Suprapubic skin (tissue), 4 donors: ENCODE measurements at places on chromosomes 13 and 19.

GRCh38 chr19:43759515-43759914 is 4.8 kb upstream of the SMG9 start:
- DNase-seq: no peak

GRCh38 chr13:67880916-67881315 is 650.8 kb upstream of the PCDH9 start:
- no peak for DNase-seq

GRCh38 chr13:113417008-113417751 is 36.1 kb downstream of the ADPRHL1 start:
- no peak for DNase-seq

DNA sequence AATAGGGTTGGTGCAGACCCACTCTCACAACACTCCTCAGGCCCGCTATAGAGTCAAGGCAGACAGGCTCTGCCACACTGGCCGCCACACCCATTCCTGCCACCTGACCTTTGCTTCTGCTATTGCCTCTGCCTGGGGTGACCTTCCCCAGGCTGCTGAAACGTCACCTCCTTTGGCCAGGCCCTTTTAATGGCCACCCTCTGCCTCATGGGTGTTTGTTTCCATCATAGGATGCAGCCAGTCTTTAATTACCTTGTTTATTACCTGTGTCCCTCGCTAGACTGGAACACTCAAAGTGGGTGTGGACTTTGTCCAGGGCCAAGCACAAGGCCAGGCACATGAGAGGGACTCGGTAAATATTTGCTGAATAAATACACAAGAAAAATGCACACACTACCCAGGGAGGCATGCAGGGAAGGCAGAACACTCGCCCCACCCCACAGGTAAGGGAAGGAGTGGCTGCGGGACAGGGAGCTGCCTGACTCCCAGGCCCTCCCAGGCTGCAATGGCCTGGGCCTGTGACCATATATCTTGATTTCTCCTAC is 3.2 kb downstream of the LSM4 start:
- no peak for DNase-seq

GRCh38 chr13:112133499-112134390 is 66.8 kb downstream of the SOX1 start:
- no peak for DNase-seq

DNA sequence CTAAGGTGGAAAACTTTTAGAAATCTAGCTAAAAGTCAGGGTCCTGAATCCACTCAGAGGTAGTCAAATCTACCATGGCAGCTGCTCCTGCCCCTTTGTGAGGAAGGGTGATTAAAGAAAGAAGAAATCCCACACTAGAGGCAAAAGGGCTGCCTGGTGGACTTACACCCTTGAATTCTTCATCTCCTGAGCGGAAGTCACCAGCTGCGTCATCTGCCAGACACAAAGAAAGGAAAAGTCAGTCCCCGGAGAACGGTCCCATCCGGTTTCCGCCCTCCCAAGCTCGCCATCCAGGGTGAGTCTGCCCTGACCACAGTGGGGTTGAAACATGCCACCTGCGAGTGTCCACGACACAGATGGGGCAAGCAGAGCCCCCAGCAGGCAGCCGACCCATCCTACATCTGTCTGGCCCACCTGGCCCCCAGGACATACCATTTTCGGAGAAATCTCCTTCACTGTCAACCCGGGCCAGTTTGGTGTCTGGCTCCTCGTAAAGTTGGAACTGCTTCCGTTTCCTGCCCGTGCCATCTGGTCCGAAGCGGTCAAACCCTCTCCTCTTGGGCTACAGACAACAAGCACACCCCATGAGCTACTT is 7.7 kb downstream of the AKAP8 start:
- no peak for DNase-seq

DNA sequence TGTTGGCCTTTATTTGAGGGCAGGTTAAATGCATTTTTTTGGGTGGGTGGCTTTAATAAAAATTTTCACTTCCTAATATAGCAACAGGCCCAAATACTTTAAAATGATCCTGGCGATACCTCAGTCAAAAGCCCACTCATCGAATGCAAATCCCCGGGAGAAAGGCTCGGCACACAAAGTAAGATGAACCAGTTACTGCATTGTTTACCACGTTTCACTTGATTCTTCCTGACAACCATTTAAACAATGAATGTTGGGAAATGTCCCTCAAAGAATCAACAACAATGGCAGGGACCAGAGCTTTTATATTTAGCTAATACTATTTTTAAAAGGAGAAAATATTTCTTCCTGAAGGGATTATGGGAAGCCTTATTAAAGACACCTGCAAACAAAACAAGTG is 187.7 kb downstream of the ABCC4 start:
- no peak for DNase-seq

- DNase-seq: no peak
Measured at GRCh38 chr13:111900390-111901131, 166.4 kb upstream of the SOX1 start.

DNA sequence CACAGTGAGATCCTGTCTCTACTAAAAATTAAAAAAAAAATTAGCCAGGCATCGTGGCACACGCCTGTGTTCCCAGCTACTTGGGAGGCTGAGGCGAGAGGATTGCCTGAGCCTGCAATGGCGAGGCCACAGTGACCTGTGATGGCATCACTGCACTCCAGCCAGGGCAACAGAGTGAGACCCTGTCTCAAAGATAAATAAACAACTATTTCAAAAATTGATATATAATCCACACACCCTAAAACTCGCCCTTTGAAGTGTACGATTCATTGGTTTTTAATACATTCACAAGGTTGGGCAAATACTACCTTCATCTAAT is 12.1 kb upstream of the TICAM1 start:
- DNase-seq: no peak

GRCh38 chr13:100561599-100562204 is 26.9 kb downstream of the GGACT start:
- no peak for DNase-seq

DNA sequence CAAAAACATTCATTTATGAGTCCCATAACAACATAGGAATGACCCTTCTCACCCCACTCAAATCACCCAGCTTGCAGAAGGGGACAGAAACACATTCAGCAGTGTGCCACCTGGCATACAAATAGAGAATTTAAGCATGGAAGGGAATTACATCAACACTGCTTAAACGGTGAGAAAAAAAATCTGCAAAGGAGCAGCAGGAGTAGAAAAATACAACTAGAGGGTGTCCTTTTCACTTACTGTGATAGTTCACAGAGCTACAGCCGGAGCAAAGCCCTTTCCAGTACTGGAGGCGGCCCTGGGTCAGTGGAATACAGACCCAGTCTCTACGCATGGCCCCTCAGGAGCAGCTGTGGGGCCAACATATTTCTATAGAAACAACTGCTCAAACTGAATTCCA is 764.3 kb upstream of the ARGLU1 start:
- DNase-seq: no peak

GRCh38 chr13:59300355-59301173 is 863.2 kb downstream of the DIAPH3 start:
- DNase-seq: no peak

DNA sequence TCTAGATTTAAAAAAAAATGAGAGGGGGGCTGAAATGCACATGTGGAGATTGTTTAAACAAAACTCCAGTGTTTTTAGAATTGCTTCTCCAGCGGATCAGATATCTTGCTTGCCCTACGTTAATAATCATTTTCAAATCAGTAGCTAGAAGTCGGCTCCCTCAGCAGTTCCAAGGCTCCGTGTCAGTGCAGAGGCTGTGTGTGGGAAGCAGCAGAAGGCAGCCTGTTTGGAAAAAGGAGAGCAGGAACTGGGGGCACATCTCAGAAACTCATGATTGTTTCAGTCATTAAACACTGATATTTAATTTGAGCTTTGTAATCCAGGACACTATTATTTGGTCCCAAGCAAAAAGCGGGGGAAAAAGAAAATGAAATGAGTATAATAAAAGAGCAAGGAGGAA is 50.9 kb downstream of the SOX21 start:
- DNase-seq: no peak

DNA sequence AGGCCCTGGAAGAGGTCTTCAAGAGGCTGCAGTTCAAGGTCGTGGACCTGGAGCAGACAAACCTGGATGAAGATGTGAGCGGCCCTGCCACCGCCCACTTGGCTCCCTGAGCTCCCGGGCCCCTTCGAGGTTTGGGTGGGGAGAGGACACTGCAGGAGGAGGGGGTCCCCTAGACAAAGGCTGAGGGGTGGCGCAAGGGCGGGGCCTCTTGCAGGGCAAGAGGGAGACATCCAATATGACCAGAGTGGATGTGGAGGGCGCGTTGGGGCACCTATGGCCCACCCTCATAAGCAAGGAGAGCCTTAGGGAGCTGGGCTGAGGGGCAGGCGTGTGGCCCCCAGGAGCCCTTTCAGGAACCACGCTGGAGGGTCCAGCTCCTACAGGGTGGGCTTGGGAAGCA is 20.2 kb downstream of the NKPD1 start:
- DNase-seq: no peak

DNA sequence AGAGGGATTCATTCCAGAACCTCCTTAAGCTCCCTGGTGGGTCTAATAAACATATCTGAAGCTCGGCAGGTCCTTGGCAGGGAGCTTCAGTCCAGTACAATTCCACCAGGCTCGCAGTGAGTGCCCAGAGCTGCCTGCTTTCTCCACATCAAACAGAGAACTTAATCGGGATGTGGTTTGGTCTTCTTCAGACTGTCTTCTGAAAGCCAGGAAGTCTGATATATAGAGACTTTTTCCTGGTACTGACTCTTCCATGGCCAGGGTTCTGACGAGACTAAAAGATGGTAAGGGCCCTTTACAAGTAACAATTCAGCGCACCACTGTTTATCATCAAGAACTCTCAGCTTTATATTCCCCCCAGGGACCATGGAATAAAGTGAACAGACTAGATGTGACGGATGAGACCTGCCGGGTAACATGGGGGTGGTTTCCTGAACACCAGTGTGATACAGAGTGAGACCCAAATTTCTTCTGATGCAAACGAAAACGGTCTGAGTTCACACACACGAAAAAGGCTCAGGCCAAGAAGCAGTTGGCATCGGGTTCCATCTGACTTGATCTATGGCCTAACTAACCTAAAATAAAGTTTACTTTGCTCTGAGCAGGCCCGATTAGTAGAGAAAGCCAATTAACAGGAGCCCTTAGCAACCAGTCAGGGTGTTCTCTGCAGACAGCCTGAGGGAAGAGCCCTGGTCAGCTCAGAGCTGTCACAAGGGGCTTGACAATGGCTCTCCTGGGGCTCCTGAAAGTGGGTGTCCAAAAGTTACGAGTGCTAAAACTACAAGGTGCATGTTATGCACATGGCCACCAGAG is 29.0 kb downstream of the RANBP3 start:
- no peak for DNase-seq

DNA sequence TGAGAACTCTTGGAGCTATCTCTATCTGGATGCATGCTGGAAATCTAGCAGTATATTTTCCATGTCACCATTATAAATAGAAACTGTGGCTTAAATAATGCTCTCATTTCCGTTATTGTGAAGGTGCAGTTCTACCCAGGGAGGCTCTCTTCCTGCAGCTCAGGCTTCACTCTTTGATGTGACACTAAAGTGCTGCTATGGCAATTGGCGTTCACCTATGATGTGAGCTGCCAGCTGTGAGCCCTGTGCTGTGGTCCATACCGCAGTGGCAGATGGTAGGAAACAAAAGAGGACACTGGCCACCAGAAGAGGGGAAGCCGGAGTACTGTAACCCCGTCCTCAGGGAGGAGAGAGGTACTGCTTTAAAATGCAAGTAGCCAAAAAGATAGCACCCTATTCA is 40.6 kb upstream of the ZNF681 start:
- no peak for DNase-seq

DNA sequence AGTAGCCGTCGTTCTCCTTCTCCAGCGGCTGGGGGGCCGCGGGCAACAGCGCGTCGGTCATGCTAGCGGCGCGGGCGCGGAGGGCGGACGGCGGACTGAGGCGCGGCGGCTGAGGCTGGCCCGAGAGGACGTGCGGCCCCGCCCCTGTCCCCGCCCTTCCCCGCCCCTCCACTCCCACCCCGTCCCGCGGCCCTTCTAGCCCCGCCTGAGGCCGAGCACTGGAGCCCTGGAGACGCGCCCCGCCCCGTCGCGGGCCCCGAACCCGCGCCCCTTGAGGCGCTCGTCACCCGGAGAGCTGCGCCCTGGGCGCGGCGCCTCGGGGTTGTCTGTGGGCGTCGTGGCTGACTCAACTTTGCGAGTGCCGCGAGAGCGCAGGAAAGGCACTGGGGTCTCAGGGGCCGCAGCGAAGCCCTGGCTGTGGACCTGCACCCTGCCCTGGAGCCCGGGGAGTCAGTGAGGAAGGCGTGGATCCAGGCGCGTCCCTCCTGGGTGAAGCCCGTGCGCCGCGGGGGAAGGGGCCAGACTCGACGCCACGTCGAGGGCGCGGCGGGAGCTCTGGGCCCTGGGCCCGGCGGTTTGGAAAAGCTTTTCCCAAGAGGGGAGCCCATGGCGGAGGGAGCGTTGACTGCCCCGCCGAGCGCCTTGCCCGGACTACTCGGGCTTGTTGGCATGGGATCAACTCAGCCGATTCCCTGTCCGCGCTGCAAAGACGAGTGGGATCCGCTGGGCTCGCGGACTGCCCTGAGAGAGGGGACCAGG is at the start of gene RHPN2:
RHPN2 (minus strand) TSS at position 97 of the 759 bp plus-strand sequence; CDS start at position 61, 36 bp downstream.
- no peak for DNase-seq

DNA sequence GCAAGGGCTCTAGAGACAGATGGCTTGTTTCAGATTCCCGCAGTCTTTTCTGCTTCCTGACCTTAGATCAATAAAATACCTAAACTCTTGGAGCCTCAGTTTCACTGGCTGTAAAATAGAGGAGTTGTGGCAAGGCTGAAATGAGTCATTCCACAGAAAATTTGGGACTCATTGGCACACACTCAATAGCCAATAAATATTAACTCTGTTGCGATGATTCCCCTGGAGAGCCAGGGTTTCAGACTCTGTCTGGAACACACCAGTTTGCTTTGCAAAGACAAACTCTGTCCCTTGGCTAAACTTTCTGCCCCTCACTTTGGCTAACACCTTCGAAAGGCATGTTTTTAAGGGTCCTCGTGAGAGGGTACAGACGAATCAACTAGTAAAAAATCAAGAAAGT is 18.1 kb upstream of the UBE2L5 start:
- DNase-seq: no peak

- DNase-seq: no peak
Measured at GRCh38 chr19:3464587-3465235, 15.6 kb downstream of the SMIM24 start.

- no peak for DNase-seq
Measured at GRCh38 chr13:21227917-21228316, 51.5 kb downstream of the MRPL57 start.

DNA sequence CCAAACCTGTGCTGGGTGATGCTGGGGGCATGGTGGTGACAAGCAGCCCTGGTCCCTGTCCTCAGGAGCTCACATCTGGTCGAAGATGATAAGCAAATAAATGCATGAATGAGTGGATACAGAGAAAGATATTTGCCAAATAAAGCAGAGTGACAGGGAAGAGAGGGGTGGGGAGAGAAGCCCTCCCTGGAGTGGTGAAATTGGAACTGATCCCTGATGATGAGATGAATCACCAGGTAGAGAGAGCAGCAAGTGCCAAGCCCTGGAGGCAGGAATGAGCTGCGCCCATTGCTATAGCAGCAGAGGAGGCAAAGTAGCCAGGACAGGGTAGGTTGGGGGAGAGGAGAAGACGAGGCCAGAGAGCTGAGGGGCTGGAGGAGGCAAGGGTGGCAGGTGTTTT is 13.7 kb downstream of the FXYD5 start:
- DNase-seq: no peak
